ENCODE measurements at places on chromosomes 3 and 15.

DNA sequence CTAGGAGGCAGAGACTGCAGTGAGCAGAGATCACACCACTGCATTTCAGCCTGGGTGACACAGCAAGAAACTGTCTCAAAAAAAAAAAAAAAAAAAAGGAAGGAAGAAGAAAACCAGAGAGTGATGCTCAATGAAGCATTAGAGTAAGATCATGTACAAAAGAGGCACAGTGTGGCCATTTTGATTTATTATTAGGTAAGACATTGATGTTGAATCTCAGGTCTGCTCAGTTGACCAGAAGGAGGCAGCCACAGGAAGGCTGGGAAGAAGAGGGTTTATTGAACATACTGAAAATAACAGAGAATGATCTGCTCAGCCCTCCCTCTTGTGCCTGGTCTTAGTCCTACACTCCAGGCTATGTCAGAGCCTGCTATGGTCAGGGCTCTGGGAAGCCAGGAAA is 15.6 kb downstream of the LRRK1 start:
- DNase-seq, result no peak

GRCh38 chr15:32831485-32831884 is 113.7 kb downstream of the GREM1 start:
- DNase-seq, result no peak

- no peak for DNase-seq
Measured at GRCh38 chr15:38558372-38559059, 6.1 kb downstream of the RASGRP1 start.

DNA sequence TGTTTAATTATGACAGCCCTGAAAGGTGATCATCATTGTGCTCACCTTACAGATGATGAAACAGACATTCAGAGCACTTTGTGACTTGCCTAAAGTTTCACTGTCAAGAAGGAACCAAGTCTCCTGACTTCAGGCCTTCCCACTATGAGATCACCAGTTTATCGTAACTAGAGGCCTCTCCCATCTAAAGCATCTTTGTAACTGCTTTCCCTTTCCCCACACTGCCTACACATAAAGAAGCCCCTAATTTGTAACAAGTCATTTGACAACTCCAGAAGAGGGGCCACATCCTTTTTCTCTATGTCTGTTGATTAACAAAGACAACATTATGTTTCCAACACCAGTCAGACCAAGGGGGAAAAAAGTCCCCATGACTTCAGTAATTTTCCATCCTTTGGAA is 1.1 kb downstream of the KLHL6 start:
- DNase-seq, result peak; percentile 8

DNA sequence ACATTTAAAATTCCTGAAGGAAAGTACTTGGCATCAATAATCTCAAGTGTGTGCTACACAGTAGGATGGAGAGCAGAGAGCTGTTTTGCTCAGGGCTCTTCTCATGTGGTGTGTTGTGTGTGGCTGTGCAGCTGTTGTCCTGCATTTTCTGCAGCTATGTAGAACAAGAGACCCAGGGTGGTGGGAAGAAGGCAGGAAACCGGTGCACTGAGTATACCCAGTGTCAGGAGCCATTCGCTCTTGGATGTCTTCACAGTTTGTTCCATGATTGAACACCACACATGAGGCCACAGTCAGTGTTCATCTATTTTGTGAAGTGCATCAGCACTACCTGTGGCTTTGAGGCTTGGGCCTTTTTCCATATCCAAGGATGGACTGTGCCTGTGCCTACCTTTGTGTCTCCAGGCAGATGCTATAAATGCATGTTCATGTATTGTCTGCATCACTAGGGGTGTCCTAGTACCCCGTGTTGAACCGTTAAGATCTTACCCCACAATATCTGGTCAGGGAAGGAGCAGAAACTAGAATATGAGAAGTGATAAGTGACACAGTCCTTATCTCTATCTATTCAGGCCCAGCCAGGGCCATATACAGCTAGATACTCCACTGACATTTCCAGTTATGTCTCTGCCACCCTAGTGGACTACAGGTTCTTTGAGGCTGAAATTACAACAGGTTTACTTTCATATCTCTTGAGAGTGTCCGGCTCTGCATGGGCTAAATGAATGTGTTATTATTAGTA is 194.3 kb downstream of the NR2F2 start:
- DNase-seq, result no peak

- DNase-seq, result no peak
Measured at GRCh38 chr3:37256447-37256846, 82.1 kb upstream of the LRRFIP2 start.

DNA sequence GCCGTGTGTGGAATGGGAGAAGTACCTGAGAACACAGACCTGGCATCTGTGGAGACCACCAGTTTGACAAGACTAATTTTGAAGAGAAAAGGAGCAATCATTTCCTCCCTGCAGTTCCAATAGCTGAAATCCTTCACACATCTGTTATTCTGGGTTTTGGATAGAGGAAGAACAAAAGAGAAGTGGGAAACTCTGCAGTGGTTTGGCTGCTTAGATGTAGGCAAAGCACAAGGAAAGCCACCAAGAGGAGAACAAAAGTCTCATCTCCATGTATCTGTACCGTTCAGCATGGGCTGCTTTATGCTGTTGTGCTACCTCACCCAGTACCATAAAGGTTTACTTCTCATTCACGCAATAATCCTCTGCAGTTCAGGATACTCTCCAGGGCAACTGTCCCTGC is 153.1 kb upstream of the COL8A1 start:
- DNase-seq, result no peak

- no peak for DNase-seq
Measured at GRCh38 chr3:110518031-110518430, 553.6 kb upstream of the NECTIN3 start.

- no peak for DNase-seq
Measured at GRCh38 chr3:31635545-31635944, 102.8 kb downstream of the STT3B start.

DNA sequence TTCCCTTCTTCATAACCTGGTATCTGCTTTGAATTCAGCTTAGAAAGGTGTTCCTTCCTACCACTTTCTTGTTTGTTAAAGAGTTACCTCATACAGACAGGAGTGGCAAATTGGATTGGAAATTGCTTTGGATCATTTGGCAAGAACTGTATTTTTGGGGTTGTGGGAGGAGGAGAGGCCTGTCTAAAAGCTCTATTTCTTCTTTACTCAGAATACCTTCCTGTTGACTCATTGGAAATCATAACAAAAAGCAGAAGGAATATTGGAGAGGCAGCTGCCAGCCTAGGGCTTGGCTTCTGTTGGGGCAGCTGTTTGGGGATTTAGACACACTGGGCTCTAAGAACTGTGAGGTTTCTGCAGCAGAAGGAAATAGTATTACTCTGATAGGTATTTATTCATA is 14.2 kb downstream of the IQGAP1 start:
- no peak for DNase-seq

DNA sequence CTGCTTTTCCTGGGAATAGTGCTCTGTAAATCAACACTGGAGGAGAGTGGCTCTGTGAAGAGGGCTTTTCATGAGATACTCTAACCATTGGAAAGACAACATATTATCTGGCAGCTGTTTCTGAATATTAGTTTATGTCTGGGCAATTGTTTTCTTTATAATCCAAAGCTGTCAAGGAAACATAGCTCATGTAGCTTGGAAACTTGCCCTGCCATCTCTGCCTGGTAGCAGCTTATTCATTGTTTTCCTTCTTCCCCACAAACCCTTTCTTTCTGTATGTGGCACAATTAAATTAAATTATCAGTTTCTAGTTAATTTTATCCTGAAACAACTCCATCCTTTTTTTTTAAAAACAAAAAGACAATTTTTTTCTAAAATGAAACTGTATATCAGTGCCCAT is 160.0 kb downstream of the EDEM1 start:
- no peak for DNase-seq

GRCh38 chr3:156577736-156578135 is 22.8 kb upstream of the SSR3 start:
- DNase-seq, result no peak

GRCh38 chr3:186383026-186383993 is 21.3 kb upstream of the DGKG start:
- DNase-seq, result no peak

DNA sequence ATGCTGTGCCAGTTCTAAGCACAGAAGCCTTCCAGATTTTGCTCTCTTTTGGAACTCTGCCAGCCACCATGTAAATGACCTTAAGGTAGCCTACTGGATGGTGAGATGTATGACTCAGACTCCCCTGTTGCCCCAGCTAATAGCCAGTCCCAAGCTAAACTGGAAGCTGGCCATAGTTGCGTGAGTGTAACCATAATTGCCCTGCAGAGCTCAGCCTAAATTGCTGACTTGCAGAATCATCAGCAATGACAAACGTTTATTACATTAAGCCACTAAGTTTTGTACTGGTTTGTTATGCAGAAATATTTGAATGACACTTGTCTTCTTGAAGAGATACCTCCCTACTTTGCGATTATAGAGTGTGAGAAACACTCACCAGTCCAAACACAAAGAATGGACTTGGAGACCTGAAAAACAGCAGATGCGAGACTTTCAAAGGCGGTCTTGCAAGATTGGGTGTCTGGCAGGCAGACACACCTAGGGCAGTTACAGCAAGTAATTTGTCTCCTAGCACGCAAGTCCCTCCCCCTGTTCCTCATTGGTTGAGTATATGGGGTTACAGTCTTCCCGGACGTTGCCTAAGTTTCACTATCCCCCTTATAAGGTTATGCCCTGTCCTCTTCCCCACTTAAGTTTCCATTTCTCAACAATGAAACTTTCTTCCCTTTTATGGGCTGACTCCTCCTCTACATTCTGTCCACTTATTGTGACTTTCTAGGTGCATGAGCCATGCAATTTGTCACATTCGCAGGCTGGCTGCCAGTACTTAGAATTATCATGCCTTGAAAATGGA is 83.6 kb upstream of the XCR1 start:
- DNase-seq, result peak; percentile 76

DNA sequence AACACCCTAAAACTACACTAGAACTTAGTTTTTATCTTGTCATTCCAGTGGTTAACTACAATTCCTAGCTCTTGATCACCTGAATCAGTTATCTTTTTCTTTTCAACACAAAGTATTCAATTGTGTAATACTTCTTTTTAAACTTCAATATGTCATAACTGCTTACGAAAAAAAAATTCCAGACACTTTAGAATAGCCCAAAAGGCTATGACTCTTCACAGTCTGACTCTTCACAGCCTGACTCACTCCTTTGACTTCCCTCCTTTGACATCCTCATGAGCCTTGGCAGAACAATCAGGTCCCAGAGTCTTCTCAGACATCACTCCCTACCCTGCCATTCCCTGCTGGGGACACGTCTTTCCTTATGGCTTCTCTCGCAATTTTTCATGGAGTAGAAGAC is 727.1 kb downstream of the ROBO1 start:
- DNase-seq, result no peak

DNA sequence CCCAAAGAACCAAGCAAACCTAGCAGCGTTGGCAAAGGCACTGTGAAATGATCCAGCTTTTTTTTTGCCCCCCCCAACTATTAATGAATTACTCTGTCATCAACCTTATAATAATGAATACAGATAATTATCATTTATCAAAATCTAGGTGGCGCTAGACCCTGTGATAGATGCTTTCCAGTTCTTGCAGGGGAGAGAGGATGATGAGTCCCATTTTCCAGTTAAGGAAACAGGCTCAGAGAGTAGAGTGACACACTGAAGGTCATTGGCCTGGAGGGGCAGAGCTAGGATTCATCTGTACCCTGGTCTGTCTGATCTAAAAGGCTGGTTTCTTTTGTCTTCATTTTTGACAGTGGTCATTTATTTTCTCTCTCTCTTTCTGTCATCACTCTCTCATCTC is 5.0 kb downstream of the ACOX2 start:
- no peak for DNase-seq

GRCh38 chr3:55000546-55000945 is 72.7 kb upstream of the LRTM1 start:
- no peak for DNase-seq

DNA sequence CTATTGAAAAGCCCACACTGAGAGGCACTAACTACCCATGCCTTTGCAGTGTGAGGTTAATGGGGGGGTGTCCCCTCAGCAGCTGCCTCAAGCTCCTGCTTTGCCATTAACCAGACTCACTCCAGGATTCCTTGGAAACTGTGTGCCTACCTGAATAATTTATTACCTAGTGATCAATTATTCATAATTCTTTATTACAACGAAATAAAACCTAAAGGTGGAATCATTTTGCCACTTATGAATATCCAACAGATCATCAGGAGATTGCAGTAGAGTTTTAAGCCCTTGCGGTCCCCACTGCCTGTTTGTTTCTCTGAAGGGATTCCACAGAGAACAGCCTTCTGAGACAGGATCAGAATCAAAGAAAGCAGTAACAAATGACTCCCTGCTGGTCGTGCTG is 23.3 kb downstream of the NEK11 start:
- no peak for DNase-seq

DNA sequence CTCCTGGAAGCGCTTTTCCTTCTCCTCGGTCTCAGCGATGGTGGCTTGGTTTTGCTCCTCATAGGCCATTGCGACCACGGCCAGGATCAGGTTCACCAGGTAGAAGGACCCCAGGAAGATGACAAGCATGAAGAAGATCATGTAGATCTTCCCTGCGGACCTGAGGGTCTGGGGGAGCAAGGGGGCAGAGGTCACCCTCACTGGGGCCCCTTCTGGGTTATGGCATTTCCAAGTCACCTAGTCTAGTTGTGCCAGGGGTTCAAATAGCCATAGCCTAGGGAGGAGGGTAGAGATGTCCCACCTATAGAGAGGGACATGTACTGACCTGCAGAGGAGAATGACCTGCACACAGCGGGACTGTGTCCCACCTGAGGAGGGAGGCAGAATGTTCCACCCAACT is 43.5 kb downstream of the SCN5A start:
- peak; percentile 24 for DNase-seq

GRCh38 chr3:29285471-29286071 is 4.7 kb downstream of the RBMS3 start:
- DNase-seq, result no peak

DNA sequence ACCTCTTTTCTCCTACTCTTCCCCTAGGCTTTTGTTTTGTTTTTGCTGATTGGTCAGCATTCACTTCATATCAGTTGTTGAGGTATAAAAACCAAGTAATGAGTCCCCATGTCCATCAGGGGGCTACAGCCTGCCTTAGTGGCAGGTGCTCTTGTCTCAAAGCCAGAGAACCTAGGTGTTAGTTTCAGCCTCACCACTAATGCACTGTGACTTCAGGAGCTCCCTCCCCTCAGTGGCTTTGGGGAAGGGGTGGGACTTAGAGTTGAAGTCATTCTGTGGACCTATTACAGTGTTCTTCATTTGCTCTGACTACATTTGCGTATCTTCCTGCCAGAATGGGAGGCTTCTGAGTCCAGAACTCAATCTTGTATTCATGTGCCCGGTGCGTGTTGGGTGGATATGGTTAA is 41.6 kb downstream of the NR2C2 start:
- no peak for DNase-seq

Measured in Peyer's patch (tissue), 4 donors.